ENCODE measurements at places on chromosomes 5 and 9.

- no peak for DNase-seq
Measured at GRCh38 chr5:69288688-69289087, 43.9 kb downstream of the CCDC125 start.

GRCh38 chr9:105842023-105842644 lies 147.8 kb downstream of the TMEM38B start:
- peak; percentile 37 for DNase-seq

- no peak for DNase-seq
Measured at GRCh38 chr9:33686942-33687341, 108.4 kb upstream of the PRSS3 start.

- peak; percentile 69 for DNase-seq
Measured at GRCh38 chr9:70484232-70485130, 70.0 kb upstream of the KLF9 start.

GRCh38 chr9:109193974-109194556 lies 27.0 kb upstream of the FRRS1L start:
- no peak for DNase-seq

All from fibroblast of skin of scalp (primary cell).